ENCODE measurements at places on chromosomes 6 and 20.

GRCh38 chr6:131840936-131841583 lies 33.2 kb downstream of the ENPP1 start:
- no peak for DNase-seq

DNA sequence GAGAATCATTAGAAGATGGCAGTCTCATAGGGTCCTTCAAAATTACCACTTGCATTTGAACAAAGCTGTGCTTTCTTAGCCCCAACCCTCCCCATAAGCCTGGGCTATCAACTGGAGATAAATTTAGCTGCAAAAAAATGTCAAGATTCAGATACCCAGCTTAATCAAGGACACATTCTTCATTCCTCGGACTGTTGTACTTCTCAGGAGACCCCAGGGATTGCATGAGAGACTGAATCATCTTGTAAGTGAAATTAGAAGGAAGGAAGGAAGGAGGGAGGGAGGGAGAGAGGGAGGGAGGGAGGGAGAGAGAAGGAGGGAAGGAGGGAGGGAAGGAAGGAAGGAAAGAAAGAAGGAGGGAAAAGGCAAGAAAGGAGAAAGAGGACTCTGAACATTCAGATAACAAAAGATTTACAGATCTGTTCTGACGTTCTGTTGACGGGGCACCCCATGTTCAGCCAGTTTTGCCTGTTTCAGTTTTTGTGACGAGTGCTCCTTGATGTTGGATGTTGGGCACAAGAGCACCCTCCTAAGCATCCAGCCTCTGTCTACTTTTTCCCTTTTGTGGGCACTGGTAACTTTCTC lies 498.7 kb downstream of the PREX1 start:
- no peak for DNase-seq

DNA sequence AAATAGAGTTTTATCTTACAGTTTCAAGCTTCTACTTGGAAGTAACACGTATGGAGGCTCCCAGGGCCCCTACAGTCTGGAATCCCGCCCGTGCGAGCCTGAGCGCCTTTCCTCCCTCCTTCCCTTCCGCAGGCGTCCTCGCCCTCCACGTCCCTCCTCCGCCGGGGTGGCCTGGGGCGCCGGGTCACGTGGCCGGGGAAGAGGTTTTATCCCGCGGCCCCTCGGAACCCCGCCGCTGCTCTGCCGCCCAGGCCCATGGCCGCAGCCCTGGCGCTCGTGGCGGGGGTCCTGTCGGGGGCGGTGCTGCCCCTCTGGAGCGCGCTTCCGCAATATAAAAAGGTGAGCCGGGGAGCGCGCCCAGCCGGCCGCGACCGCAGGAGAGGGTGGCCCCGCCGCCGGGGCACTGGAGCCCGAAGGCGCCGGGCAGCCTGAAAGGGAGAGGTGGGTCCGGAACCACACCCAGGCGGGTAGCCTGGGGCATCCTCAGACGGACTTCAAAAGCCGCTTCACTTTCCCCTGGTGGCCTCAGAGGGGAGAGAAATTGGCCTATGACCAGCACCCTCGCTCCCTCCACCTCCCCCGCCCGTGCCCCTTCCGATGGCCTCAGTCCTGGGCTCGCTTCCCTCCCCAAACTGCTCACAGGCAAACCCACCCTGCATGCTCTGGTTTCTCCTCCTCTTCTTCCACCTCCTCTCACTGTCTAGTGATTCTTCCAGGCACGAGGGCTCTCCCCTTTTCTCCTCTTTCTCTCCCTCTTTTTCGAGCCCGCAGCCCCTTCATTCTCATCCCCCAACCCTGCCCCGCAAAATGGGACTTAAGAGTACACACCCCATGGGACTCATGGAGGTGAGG lies at the start of gene CLPSL2:
TSS of gene CLPSL2 (plus strand) at position 235 of the 852 bp plus-strand sequence. CDS start at position 256, 21 bp downstream.
- no peak for DNase-seq

DNA sequence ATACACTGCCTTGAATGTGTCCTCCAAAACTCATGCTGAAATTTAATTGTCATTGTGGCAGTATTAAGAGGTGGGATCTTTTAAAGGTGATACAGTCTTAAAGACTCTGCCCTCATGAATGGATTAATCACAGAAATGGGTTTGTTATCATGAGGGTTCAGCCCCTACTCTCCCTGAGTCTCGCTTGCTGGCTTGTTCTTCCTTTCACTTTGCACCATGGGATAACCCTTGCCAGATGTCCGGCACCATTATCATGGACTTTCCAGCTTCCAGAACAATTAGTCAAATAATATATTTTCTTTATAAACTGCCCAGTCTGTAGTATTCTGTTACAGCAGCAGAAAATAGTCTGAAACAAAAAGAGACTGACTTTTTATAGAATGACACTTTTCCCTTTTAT lies 67.9 kb upstream of the TENT5A start:
- DNase-seq: no peak

DNA sequence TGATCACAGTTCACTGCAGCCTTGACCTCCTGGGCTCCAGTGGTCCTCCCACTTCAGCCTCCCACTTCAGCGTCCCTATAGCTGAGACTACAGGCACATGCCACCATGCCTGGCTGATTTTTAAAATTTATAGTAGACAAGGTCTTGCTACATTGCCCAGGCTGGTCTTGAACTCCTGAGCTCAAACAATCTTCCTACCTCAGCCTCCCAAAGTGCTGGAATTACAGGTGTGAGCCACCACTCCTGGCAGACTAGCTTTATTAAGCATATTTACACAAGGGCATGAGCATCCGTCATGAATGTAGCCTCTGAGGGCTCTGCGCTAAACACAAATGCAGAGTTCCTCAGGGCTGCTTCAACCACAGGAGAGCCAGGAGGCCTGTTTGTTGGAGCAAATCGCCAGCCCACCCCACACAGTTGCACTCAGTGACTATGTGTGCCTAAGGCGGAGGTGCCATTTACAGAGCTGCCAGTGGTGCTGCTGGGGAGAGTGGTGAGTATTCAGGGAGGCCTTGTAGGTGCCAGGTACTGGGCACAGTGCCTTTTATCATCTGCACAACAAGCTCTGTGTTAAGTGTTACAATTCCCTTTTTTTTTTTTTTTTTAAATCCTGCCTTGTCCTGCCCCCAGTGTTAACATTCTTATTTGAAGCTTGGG lies 78.2 kb downstream of the PSMG4 start:
- DNase-seq: no peak

DNA sequence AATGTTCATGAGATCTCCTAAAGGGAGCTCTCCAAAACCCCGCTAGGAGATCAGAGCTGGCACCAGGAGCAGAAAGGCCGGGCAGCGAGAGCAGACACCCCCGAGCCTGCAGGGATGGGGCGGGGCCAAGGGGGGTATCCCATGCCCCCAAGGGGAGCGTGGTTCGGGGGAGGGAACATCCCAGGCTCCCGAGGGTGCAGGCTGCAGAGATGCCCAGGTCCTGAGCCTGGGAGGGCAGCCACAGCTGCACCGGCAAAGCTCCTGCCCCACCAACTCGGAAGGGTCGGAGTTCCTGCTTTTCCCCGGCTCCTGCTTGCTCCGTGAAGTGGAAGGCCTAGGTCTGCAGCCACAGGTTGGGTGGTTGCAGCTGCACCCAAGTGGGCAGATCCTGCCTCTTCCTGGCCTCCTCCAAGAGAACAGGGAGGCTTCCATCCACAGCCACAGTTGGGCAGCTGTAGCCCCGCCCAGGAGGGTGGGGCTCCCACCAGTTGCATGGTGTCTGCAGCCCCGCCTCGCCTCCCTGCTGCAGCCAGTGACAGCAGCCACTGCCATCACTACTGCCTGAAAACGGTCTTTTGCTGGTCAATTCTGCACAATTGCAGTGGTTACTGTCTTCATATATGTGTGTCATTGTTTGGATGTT lies 13.4 kb upstream of the GMNN start:
- DNase-seq: no peak

GRCh38 chr20:23438661-23439060 lies 824 bp upstream of the CSTL1 start:
- no peak for DNase-seq

DNA sequence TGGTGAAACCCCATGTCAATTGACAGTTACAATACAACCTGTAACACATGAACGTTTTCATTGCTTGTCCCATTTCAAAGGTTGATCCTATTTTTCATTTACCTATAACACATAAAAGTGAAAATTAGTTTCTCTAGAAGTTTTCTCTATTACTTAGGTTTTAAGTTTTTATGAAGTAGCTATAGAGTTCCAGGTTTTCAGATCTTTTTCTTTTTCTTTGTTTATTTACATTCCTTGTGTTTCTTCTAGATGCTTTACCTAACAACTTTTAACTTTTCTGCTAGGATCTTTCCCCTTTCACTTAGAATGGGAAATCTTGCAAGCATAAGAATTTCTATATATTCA lies 232.6 kb downstream of the PLCB1 start:
- no peak for DNase-seq

DNA sequence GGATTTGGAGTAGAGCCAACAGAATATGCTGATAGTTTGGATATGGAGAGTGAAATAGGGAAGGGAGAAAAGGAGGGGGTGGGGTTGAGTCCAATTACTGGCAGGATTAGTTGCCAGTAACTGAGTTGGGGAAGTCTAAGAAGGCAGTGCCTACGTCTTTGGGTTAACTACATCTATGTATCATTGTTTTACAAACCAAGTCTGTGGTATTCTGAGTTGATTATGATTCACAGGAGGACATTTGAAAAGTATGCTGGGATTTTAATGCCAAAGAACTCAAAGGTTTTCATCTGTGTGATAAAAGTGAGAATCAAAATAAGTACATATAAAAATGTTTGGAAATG lies 14.7 kb downstream of the DSE start:
- DNase-seq: no peak

- no peak for DNase-seq
Measured at GRCh38 chr6:99603421-99604165, 3.0 kb upstream of the PRDM13 start.

DNA sequence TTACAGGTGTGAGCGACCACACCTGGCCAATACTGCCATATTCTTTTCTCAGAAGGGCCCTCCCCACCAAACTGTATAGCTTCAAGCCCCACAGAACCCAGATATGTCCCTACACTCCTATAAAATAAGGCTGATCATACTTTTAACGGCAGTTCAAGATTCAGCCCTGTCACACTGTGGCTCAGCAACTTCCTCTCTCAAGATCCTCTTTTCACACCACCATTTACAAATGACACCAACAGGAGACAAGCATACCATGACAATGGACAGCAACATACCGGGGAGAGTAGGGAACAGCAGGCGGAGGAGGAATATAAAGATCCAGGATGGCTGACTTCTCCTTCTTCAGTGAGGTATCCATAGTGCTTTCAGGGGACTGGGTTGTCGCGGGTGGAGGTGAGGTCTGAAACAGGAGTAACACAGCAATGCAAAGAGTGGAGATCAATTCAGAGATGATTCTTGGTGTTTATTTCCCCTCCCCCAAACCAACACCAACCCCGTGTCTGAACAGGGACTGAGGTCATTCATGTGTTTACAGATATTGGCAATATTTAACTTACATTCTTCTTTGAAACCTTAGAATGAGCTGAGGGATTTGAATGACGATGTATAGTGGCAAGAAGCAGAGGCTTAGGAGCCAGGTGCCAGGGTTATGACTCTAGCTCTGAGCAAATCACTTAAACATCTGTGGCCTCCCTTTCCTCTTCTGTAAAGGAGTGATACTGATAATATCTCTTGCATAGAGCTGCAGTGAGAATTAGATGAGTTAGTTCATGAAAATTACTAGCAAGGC lies 57.6 kb upstream of the IPCEF1 start:
- no peak for DNase-seq

GRCh38 chr20:56872620-56873458 lies 243.7 kb downstream of the TFAP2C start:
- DNase-seq: no peak

- no peak for DNase-seq
Measured at GRCh38 chr6:7104752-7105151, 3.0 kb upstream of the RREB1 start.
